ENCODE measurements at places on chromosomes 7 and 10. TPM values are rescaled to one million over a fixed set of nuclear protein-coding genes. Genes with fewer than 3 reads are reported as not detected.

DNA sequence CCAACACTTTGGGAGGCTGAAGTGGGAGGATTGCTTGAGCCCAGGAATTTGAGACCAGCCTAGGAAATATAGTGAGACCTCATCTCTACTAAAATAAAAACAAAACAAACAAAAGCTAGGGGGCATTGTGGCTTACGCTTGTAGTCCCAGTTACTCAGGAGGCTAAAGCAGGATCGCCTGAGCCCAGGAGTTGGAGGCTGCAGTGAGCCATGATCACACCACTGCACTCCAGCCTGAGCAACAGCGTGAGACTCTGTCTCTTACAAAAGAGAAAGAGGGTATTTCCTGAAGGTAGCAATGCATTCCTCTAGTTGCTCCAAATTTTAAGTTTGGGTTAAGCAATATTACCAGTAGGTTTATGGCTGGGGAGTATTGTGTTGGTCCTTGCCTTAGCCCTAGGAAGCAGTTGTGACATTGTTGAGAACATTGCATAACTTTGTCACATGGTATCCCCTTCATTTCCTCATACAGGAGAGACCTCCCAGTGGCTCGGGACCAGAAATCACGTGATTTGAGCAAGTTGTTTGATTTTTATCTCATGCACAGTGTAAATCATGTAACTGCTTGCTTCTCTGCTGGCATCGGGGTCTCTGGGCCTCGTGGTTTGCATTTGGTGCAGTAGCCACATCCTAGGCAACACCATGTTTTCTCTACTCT is 23.3 kb upstream of the SMARCD3 start:
- DNase-seq = no peak

GRCh38 chr7:131231381-131232220 is 96.1 kb upstream of the MKLN1 start:
- no peak for DNase-seq

GRCh38 chr7:151891182-151891581 is 14.3 kb upstream of the PRKAG2 start:
- no peak for DNase-seq

The SPDYE17 gene
- polyA plus RNA-seq = not detected

Measured in right renal pelvis (tissue), 4 donors.